SK-MEL-5 (cell line): ENCODE measurements at places on chromosomes 12 and 14.

DNA sequence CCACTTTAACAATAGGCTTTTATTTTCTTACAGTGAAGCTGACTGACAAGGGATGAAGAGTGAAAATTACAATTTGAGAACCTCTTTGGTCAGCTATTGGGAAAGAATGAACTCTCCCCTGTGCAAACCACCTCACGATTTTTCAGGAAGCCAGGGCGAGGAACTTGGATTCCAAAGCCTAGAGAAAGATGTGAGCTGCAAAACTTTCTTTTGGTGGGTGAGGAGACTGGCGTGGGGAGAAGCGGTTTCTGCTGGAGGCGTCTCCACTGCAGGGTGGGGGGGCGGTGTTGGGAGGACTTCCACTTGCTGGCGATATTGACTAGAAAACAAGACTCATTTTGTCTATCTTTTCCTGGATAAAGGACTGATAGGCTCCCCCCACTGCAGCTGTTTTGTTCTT, 59.3 kb upstream of the VRK1 start:
- DNase-seq, result no peak

- no peak for DNase-seq
Measured at GRCh38 chr12:102093319-102093718, 26.6 kb downstream of the NUP37 start.

DNA sequence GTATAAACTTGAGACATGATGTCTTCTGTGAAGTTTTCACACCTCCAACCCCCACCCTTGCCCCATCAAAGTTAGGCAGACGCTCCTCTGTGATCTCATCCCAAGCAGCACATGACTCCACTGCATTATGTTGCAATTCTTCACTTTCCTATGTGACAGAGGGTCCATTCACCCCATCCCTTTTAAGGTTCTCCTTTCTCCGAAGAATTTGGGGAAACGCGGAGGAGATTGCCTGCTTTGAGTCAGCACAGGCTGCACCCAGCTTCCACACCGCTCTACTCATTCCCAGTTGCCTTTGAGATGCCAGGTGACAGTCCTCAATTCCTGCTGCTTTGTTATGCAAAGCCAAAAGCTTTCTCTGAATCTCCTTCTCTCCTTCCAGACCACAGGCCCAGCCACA, 61.8 kb downstream of the PHLDA1 start:
- no peak for DNase-seq

DNA sequence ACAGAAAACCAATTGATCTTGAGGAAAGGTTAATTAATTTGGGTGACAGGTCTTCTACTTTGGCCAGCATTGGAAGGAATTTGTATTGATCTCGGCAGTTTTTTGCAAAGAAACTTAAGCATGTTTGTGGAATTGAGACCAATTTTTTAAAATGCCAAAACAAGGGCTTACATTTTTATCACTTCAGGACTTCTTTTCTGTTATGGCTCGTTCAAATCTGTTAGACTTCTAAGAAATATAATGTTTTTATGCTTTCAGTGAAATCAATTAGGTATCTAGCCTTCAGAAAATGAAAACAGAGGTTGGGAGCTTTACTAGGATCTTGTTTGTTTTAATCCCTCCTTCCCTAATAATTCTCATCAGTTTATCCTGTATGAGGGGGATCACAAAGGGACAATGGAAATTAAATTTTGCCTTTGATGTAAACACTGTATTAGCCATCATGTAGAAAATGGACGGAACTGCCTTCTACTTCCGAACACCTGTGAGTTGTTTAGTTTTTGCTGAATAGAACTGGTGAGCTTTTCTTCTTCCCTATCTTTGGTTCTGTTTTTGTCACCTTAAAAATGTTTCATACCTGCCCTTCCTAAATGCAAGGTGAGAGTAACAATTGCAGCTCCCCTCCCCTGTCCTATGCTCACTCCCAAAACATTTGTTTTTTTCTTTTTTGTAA, 7.8 kb downstream of the FOXA1 start:
- DNase-seq, result no peak

GRCh38 chr12:1939801-1940607, 21.6 kb upstream of the CACNA2D4 start:
- DNase-seq, result peak; percentile 76

- DNase-seq, result peak; percentile 36
Measured at GRCh38 chr14:22837750-22838538, 1.6 kb downstream of the MMP14 start.

DNA sequence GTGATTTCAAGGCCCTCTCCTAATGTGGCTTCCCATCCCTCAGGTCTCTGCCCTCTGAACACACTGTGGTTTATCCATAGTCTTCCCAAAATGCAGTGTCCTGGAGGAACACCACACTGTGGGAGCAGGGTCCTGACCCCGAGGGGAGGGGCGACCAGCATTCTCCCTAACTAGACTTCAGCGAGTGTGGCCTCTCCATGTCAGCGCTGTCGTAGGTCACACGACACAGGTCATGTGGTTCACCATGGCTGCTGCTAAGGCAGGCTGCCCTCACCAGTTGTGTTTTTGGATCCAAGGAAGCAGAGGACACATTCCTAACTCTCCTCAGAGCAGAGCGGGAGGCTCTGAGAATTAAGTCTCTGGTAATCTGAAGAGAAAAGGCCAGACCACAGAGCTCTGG, 50.5 kb downstream of the SSH1 start:
- no peak for DNase-seq

- no peak for DNase-seq
Measured at GRCh38 chr14:23621204-23621931, 14.8 kb upstream of the DHRS2 start.

- no peak for DNase-seq
Measured at GRCh38 chr12:90653040-90653439, 301.9 kb downstream of the CCER1 start.

DNA sequence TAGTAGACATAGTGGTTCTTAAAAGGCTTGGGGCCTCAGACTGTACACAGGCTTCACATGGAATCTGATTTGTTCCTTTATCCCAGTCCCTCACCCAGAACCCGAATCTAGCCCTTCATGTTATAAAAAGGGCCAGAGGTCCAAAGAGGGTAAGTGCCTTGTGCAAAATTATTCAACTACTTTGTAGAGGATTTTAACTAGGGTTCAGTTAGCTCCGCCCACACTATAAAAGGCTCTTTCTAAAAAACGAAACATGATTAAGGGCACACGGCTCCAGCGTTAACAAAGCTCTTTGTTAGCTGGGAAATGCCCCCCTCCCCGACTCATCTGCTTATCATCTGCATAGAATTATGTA, 3.2 kb upstream of the SOCS2 start:
- DNase-seq, result no peak

DNA sequence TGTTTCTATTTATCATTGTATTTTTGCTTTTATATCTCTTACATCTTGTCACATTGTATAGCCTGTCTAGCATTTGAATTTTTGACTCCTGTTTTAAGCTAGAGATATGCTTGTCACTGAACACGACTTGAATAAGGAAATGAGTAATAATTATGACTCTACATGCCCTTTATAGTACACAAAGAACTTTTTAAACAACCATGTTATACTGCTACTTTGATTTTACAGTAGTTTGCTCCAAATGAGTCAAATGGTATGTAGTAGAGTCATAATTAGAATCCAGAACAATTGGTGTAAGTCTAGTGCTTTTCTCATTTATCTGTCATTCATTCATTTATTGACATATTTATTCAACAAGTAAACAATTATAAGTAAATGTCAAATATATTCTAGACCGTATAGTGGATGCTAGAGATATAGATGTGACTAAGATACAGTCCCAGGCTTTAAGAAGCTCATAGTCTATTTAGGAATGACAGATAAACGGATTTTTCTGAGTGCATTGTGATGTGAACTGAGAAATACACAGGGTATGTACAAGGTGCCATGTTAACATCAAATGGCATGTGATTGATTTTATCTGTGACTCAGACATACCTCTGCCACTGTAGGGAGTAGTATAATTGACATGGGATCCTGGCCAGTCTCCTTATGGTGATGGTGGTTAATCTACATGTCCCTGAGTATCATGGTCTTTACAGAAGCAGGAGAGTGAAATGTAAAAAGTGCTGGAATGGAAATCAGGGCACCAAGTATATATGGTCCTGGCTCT, 799.7 kb downstream of the DIO2 start:
- DNase-seq, result no peak

GRCh38 chr12:117718559-117718958, 250.2 kb downstream of the KSR2 start:
- no peak for DNase-seq

GRCh38 chr12:105262461-105263184, 26.6 kb upstream of the APPL2 start:
- peak; percentile 13 for DNase-seq

DNA sequence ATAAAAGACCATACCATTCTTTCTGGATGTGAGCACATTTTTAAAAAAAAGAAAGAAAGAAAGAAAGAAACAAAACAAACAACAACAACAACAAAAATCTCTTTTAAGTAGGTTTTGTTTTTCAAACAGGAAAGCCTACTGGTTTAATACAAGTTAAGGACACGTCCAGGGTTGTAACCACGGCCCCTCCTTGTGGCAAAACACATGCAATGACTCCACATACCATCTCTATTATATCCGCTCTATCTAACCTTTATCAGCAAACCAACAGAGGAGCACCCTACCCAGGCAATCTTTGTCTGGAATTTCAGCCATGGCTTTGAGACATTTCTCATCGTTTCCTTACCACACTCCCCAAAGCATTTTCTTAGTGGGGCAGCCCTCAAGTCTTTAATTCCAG, 360.5 kb upstream of the TMPO start:
- DNase-seq, result peak; percentile 62

DNA sequence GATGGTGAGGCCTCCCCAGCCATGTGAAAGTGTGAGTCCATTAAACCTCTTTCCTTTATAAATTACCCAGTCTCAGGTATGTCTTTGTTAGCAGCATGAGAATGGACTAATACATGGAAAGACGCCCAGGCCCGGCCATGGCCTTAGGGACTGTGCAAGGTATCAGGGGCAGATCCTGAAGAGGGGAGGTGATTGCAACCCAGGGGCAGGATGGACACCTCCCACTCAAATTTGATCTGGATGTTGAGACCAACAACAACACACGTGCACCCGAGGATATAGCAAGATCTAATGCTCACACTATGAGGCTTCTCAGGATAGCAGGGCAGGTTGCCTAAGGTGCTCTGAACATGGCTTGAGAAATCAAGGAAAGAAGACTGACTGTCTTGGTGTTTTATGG, 13.5 kb upstream of the SERPINA4 start:
- no peak for DNase-seq

DNA sequence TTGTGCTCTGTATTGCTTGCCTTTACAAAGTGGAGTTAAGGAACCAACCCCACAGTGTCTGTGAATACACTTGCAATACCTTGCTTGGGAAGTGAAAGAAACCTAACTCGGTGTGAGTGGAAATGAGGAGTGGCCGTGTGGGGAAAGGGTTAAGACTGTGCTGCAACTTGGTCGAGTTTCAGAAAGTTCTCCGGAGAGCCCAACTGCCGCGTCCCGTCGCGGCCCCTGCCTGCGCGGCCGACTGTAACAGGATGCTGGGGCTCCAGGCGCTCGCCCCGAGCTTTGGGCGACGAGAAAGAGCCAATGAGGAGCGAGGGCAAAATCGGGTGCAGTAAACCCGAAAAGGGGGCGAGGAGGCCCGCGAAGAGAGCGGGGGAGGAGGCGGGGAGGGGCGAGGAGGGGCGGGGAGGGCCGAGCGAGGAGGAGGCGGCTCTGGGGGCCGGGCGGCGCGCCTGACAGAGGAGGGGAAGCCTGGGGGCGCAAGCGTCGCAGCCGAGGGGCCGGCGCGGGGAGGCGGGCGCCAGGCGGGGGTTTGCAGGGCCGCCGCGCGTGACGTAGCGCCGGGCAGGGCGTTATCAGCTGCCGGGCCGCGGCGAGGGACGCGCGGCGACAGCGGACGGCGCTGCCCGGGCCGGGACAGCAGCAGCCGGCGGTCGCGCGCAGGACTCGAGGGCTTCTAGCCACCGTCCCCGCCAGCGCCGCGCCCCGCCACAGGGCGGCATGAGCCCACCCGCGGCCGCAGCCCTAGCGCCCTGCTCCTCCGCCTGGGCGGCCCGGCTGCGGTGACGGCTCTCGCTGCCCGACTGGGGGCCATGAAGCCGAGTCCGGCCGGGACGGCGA, at the start of gene DACT1:
Gene DACT1 (plus strand): TSS at position 572 of the 840 bp plus-strand sequence. CDS start 241 bp downstream, at position 813.
- peak; percentile 50 for DNase-seq

GRCh38 chr12:77943466-77943865, 112.8 kb downstream of the NAV3 start:
- DNase-seq, result no peak

GRCh38 chr12:87661786-87662377, 367.3 kb downstream of the C12orf50 start:
- DNase-seq, result no peak

DNA sequence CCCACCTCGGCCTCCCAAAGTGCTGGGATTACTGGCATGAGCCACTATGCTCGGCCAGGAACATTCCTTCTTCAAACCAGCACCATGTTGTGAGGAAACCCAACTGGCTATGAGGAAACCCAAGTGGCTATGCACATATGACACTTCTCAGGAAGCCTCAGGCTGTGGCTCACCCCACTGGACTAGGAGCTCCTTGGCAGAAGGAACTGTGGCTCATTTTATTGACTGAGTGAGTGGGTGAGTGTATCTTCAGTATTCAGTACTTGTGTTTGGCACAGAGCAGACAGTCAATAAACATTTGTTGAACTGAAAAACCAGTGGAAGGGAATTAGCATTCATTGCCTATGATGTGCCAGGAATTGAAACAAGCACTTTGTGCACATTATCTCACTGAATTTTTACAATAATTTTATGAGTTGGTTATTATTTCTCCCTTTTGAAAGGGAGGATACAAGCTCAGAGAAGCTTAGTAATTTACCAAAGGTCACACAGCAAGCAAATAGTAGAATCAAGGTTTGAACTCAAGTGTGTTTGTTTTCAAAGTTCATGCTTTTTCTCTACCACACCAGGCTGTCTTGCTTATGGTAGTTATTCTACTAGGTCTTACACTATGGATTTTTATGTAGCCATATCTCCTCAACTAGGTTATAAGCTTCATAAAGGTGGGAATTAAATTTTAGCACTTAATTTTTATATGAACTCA, 121.6 kb downstream of the VEZT start:
- DNase-seq, result no peak

- no peak for DNase-seq
Measured at GRCh38 chr12:96194576-96194889, 358 bp downstream of the ELK3 start.

DNA sequence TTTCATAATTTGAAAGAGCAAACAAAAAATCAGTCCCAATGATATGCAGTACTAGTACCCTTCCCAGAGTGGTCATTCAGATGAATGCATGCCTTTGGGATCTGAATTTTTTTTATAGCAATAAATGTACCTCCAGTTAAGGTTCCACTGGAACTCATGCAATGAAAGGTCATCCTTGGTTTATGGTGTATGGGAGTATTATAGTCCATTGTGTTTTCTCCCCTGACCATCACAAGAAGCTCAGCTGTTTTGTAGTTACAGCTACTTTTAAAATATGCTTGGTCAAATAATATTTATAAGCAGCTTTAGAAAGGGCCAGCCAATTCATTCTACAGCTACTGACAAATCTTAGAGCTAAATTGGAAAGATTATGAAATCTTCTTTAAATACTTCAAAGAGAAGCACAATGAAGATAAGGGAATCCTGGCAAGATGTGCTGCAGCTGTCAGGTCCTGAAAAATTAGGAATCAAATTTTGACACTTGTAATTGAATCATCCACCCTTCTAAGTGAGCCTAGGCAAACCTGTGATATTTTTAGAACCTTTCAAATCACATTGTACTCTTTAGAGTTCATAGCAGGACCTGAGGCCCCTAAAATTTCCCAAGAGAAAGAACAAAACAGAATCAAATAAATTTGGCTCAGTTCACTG, 46.5 kb downstream of the IFT81 start:
- DNase-seq, result peak; percentile 87

GRCh38 chr12:100267603-100268281, 765 bp downstream of the SCYL2 start:
- peak; percentile 13 for DNase-seq
